GM12864 (cell line): ENCODE measurements at places on chromosomes 11 and 22.

- DNase-seq, result no peak
Observed at GRCh38 chr11:76147106-76147740, 59.1 kb downstream of the WNT11 start.

GRCh38 chr11:33258631-33259205, 1.5 kb downstream of the HIPK3 start:
- no peak for DNase-seq

DNA sequence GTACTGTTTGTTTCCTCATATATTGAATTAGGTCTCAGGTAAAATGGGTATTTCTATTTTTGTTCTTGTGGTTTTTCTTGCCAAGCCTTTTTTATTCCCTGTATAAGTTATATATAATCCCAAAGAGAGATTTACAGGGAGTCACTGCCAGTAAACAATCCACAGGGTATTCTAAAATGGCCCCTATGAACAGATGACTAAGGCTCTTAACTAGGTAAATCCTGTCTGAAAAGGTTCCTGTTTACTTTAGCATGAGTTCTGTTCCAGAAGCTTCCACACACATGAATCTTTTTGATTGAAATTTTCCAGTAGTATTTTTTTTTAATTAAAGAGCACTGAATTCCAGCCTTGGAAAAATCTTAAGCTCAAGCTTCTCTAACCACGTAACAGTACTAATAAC, 552.8 kb upstream of the CCDC179 start:
- DNase-seq, result no peak

DNA sequence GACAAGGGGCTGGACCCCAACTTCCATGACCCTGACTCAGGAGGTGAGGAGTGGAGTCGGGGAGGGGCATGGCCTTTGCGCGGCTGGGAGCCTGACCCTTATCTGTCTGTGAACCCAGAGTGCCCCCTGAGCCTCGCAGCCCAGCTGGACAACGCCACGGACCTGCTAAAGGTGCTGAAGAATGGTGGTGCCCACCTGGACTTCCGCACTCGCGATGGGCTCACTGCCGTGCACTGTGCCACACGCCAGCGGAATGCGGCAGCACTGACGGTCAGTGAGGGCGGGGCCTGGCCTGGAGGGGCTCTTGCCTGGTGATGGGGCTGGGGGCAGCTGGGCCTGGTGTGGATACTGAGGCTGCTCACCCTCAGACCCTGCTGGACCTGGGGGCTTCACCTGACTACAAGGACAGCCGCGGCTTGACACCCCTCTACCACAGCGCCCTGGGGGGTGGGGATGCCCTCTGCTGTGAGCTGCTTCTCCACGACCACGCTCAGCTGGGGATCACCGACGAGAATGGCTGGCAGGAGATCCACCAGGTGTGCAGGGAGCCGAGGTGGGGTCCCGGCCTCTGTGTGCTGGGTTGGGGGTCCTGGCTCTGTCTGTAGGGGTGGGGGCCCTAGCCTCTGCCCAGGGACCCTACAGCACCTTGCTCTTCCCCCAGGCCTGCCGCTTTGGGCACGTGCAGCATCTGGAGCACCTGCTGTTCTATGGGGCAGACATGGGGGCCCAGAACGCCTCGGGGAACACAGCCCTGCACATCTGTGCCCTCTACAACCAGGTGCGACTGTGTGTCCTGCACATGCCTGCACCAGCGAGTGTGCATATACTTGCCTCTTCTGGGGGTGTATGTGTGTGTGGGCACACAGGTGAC, 6.3 kb downstream of the SHANK3 start:
- no peak for DNase-seq

DNA sequence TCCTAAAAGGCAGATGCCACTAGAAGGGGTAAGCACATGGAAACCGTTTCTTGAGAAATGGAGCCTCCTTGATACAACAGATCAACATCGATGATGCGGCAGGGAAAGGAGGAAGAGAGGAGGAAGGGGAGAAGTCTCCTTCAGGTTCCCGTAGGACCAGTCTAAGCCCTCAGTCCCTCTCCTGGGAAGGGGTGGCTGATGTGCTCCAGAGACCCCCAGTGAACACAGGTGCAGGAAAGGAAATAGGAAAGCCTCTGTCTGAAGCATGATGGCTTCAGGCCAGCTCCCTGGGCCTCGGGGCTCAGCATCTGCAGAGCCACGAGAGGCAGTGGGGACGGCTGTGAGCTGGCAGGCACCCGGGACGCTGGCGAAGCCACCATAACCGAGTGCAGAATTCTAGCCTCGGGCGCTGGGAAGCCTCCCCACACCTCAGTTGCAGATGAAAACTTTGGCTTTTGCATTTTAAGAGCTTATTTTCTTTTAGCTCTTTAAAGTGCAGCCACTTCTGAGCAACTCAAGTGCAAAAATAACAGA, 1.8 kb downstream of the SPATA19 start:
- DNase-seq, result no peak

DNA sequence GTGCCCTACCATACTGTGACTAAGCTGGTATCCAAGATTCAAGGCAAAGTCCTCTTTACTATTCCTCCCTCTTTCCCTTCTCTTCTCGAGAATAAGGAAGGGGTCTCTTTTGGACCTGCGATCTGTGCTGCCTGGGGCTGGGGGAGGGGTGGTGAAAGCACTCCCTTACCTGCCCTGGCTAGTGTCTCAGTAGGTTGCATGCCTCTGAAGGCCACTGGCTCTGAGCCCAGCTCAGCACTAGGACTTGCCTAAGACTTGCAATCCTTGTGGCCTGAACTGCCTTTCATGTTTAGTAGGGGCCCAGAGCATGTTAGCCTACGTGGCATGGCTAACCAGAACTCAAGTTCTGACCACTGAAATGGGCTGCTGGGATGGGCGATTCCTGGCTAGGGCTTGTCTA, 13.0 kb upstream of the REXO2 start:
- no peak for DNase-seq

DNA sequence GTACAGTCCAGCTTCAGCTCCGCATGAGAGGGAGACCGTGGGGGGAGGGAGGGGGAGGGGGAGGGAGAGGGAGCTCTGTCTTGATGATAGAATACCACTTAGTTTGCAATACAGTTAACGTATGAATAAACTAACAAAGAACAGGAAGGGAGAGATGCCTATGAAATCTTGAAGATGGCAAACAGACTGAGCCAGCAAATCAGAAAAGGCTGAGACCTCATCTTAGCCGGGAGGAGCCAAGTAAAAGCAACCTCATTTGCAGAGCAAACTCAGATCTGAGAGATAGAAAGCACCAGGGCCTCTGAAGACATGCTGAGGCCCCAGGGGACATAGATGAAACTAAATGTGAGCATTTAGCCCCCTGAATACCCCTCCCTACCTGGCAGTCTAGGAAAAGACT, 23.0 kb downstream of the APLP2 start:
- DNase-seq, result no peak

DNA sequence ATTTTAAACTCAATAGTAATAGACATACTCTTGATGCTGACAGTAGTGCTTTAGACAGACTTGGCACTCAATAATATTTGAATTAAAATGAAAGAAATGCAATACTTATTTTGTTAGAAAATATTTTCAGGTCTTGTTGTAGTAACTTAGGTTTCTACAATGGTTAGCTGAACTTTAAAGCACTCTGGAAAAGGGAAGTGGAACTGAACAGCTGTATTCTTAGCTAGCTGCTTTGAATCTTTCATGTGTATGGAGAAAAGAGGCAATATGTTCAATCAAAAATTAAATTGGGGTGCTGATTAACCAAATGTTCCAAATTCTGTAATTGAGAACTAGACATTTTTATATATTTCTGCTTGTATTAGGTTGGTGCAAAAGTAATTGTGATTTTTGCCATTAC, 517.9 kb upstream of the RAG2 start:
- no peak for DNase-seq

DNA sequence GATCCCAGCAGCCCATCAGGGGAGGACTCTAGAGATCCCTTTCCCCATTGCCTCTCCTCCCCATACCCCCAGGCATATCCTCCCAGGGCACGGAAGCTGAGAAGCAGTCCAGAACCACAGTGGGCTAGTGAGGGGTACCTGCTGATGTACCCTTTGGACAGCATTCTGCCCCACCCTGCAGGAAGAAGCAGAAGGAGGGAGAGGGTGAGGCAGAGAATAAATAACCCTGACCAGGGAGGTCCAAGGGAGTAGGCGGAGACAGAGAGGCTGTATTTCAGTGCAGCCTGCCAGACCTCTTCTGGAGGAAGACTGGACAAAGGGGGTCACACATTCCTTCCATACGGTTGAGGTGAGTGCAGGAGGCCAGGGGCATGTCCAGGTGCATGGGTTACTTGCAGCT, at the start of gene OR51E1:
Gene OR51E1, plus strand, starts transcription at position 301 of the 400 bp plus-strand sequence. CDS start 8,545 bp downstream, outside the sequence.
- DNase-seq, result no peak

- no peak for DNase-seq
Observed at GRCh38 chr11:68761801-68762200, 10.5 kb upstream of the TESMIN start.

- no peak for DNase-seq
Observed at GRCh38 chr11:125358254-125358840, 137.7 kb downstream of the FEZ1 start.

DNA sequence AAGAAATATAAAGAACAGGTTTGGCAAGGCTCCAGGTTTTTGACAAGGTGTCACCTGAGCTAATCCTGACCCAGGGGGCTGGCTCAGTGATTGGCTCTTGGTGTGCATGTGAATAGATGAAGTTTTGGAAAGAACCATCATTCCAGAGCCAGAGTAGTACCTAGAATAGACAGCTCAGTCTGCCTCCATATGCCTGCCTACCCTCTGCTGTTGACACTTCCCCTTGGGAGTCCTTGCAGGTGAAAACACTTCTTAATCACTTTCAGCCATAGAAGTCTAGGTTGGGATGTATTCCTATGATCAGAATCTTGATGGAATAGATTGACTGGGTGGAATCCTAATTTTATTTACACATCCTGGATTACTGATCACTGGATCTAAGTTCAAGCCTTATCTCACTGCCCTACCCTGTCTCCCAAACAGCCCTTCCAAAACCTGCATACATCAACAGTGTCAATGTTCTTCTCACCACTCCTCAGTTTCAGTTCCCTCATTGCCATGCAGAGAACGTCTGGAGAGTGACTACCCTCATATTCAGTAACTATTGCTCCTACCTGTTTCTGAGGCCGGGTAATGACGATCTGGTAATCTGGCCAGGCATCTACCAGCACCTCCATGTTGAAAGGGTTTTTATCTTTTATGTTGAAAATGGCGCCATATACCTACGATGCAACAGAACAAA, 6.7 kb downstream of the GLYATL2 start:
- DNase-seq, result no peak

DNA sequence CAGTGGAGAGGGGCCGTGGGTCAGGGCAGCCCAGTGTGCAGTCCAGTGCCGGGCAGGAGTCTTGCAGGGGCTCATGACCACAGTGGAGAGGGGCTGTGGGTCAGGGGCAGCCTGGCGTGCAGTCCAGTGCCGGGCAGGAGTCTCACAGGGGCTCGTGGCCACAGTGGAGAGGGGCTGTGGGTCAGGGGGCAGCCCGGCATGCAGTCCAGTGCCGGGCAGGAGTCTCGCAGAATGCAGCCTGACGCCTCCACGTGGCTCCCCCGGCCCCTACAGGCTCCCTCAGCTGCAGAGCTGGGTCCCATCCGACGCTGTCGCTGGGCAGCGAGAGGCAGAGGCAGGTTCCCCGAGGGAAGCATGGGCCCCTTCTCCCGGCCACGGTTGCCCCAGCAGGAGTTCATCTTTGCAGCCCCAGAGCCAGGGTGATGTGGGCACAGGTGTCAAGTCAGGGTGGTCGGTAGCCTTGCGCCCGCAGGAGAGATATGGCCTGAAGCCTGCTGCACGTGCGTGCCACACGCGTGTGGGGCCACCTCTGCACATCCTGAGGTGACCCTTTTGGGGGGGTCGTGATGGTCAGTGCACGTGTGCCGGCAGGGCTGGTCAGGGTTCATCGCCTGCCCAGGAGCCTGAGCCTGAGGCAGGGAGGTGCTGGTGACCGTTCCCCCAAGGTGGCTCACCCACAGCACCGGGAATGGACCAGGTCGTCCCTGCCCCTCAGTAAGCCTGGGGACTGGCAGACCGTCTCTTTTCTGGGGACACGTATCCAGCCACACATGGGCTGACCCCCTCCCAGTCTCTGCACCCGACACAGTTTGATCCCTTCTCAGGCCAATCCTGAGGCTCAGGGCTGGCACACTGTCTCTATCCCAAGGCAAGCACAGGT, 2.9 kb downstream of the IFITM5 start:
- no peak for DNase-seq

- DNase-seq, result no peak
Observed at GRCh38 chr11:129894278-129895125, 876 bp downstream of the NFRKB start.

- DNase-seq, result no peak
Observed at GRCh38 chr11:1192741-1193325, 30.0 kb upstream of the MUC5B start.

- DNase-seq, result no peak
Observed at GRCh38 chr11:33643167-33643824, 57.3 kb downstream of the C11orf91 start.
